Neural crest cell (in vitro differentiated cells): ENCODE measurements at places on chromosomes 2 and 18. TPM values are rescaled to one million over a fixed set of nuclear protein-coding genes. Genes with fewer than 3 reads are reported as not detected.

GRCh38 chr2:206084870-206085741 lies 868 bp downstream of the INO80D start:
- peak; percentile 30 for DNase-seq

GRCh38 chr2:173544641-173545363 lies 190.1 kb downstream of the CDCA7 start:
- DNase-seq = no peak

The HSPE1 gene
- total RNA-seq = 186 and 203 TPM in 2 replicates

The RAPH1 gene
- total RNA-seq = 24.8 and 25.7 TPM in 2 replicates

The IRS1 gene
- 14.8 and 15.1 TPM in 2 replicates for total RNA-seq

The RFTN2 gene
- 16.0 and 20.6 TPM in 2 replicates for total RNA-seq

The GPR17 gene
- total RNA-seq = 6.4 and 7.7 TPM in 2 replicates

The MIB1 gene
- total RNA-seq = 90.9 and 93.5 TPM in 2 replicates

The LOXHD1 gene
- total RNA-seq = not detected in 2 replicates
